ENCODE measurements at places on chromosomes 7 and 10. TPM values are rescaled to one million over a fixed set of nuclear protein-coding genes. Genes with fewer than 3 reads are reported as not detected.
A peak's percentile ranks its signal among the peaks of the same experiment; 100 is the strongest.

GRCh38 chr10:112952282-112953173, 2.5 kb downstream of the TCF7L2 start:
- peaks cover 2% of the 10 kb centered on the region for H3K27me3 ChIP-seq
- H3K4me1 ChIP-seq = no peaks in the 10 kb centered on the region
- no peak overlapping the region for H3K27ac ChIP-seq
- no peak for DNase-seq
- peak overlapping the region; percentile 68 for H3K4me3 ChIP-seq

DNA sequence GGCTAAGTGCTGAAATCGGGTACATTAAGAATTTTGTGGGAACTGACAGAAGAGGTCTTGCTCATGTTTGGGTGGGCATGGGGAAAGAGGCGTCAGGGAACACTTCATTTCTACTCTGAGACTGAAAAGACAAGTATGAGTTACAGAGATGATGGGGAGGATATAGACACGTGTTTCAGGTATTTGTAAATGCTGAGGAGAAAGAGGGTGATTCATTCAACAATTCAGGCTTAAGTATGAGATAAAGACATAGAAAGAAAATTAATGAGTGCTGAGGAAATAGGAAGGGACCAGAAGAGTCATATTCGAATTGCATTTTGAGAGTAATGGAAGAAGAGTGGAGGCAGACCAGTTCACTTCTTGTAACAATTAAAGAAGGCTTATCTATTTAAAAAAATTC, 143.6 kb downstream of the HBP1 start:
- H3K4me1 ChIP-seq = no peaks in the 10 kb centered on the region
- H3K4me3 ChIP-seq = no peak overlapping the region
- no peak overlapping the region for H3K27ac ChIP-seq
- H3K27me3 ChIP-seq = no peaks in the 10 kb centered on the region

DNA sequence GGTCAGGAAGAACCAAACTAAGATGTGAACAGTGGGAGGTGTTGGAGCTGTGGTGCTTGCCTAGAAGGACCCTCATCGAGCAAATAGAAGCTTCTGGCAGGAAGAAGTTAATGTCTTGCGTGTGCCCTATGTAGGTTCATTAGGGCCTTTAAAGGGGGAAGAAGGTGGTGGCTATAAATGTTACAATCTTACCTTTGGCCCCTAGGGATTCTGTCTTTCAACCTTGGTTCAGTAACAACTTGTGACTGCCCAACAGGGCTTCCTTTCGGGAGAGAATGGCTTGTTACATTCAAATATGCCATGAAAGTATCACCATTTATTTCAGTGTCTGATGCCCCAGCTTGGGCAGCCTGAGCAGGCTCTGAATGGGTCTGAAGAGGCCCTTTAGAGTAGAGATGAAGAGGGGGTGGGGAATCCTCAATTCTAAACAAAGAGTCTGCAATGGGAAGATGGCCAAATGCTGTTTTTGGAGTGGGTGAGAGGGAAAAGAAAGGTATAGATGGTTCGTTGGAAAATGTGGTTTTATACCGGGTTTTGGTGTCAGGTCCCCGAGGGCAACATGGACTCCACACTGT, 108.0 kb downstream of the TCF7L2 start:
- H3K36me3 ChIP-seq = no peaks in the 10 kb centered on the region
- H3K27me3 ChIP-seq = no peaks in the 10 kb centered on the region
- no peak overlapping the region for H3K4me3 ChIP-seq
- no peak for DNase-seq

DNA sequence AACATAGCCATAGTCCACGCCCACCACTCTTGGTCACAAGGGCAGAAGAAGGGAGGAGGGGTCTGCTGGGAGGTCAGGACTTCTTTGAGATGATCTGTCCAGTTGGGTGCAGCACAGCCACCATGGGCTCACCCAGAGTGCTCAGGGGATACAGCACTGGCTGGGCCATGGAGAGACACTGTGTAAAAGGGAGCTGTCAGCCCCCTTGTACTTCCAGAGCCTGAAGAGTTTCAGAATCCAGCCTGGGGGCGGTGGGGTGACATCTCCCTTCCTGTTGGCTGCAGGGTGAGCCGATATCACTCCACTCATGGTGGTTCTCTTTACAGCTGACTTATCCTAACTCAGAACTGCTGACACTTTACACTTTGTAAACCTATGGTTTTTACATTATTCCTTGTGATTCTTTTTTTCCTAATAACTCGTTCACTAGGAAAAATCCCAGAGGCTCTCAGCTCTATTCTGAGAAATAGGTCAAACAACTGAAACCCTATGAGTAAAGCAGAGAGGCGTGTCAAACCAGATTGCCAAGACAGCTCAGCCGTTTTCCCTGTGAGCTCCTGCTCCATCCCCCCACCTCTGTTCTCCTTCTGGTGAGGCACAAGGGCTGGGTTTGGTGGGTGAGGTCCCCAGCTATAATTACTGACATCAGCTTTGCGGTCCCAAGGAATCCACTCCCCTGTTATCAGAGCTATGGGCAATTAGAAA, 3.2 kb upstream of the MRPS24 start:
- peaks cover 20% of the 10 kb centered on the region for H3K36me3 ChIP-seq
- DNase-seq = no peak
- H3K27me3 ChIP-seq = no peaks in the 10 kb centered on the region
- no peak overlapping the region for H3K4me3 ChIP-seq
- H3K27ac ChIP-seq = no peak overlapping the region

- H3K27me3 ChIP-seq = no peaks in the 10 kb centered on the region
- H3K4me3 ChIP-seq = peak overlapping the region; percentile 50
- no peaks in the 10 kb centered on the region for H3K36me3 ChIP-seq
Measured at GRCh38 chr10:110355141-110355831, 50.6 kb upstream of the SMNDC1 start.

DNA sequence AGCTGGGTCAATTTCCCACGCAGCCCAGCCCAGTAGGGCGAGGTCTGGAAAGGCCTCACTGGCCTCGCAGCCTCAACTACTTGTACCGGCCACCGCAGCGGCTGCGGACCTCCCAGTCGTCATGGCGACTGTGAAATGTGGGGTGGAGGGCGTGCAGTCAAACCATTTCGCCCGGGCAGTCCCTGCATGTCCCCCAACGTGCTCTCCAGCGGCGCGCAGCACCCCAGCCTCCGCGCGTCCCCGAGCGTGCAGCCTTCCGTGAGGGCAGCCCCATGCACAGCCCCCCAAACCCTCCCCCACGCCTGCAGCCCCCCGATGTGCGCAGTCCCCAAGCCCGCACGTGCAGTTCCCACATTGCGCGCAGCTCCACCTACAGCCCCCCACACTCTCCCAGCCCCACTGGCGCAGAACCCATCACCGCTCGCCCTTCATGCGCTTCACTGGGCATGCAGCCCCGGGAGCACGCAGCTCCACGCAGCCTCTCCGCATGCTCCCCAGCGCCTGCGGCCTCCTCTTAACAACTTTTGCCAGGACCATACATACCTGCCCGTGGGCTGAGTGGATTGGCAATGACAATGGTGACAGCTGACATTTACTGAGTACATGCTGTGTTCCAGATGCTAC, 34.5 kb upstream of the SFTPD start:
- no peak overlapping the region for H3K4me3 ChIP-seq
- H3K27ac ChIP-seq = no peak overlapping the region
- no peaks in the 10 kb centered on the region for H3K36me3 ChIP-seq
- DNase-seq = no peak

GRCh38 chr10:74153123-74153522, 2.1 kb downstream of the ADK start:
- H3K4me3 ChIP-seq = peak overlapping the region; percentile 68
- peak overlapping the region; percentile 99 for H3K27ac ChIP-seq
- H3K27me3 ChIP-seq = no peaks in the 10 kb centered on the region

- no peak for DNase-seq
- H3K4me3 ChIP-seq = peak overlapping the region; percentile 44
- H3K4me1 ChIP-seq = peaks cover 22% of the 10 kb centered on the region
- peak overlapping the region; percentile 70 for H3K27ac ChIP-seq
Measured at GRCh38 chr7:137916980-137917645, 70.3 kb upstream of the DGKI start.

The UNCX gene
- not detected for total RNA-seq

DNA sequence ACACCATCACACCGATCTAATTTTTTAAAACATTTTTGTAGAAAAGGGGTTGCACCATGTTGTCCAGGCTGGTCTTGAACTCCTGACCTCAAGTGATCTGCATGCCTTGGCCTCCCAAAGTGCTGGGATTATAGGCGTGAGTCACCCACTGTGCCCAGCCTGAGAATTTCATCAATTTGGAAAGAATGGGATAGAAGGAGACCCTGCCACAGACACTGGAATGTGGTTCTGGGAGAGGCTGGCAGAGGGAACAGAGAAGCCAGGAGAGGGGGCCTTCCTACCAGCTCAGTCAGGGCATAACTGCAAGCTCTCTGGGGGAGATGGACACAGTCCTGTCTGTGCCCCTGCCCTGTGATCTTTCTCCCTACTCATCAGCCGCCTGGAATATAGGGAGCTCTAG, 42.1 kb upstream of the MKRN1 start:
- no peaks in the 10 kb centered on the region for H3K4me1 ChIP-seq
- DNase-seq = no peak
- no peak overlapping the region for H3K27ac ChIP-seq
- no peaks in the 10 kb centered on the region for H3K36me3 ChIP-seq

The ZNF853 gene
- total RNA-seq = 0.13 TPM

GRCh38 chr7:158525648-158526484, 61.8 kb downstream of the PTPRN2 start:
- no peak overlapping the region for H3K4me3 ChIP-seq
- no peaks in the 10 kb centered on the region for H3K27me3 ChIP-seq
- H3K36me3 ChIP-seq = no peaks in the 10 kb centered on the region
- DNase-seq = no peak

DNA sequence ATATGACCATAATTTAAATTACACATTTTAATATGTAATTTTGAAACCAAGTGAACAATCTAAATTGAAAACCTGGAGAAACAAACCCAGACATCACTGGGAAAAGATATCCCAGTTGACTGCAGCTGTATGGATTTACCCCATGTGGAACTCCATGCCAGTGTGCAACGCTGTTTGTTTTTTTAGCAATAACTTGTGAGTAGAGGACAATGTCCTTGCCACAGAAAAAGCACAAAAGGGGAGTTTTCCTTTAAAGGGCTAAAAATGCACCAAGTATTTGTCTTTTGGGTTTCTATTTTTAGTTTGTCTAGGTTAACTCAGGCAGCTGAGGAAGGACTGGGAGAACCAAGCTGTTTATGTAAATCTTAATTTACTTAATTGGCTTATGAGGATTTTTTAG, 15.1 kb upstream of the COL17A1 start:
- no peaks in the 10 kb centered on the region for H3K27me3 ChIP-seq
- no peaks in the 10 kb centered on the region for H3K36me3 ChIP-seq
- no peak overlapping the region for H3K27ac ChIP-seq
- H3K4me1 ChIP-seq = no peaks in the 10 kb centered on the region
- DNase-seq = no peak

- no peaks in the 10 kb centered on the region for H3K36me3 ChIP-seq
- H3K4me3 ChIP-seq = no peak overlapping the region
- no peaks in the 10 kb centered on the region for H3K4me1 ChIP-seq
- no peak overlapping the region for H3K27ac ChIP-seq
- DNase-seq = no peak
- no peaks in the 10 kb centered on the region for H3K27me3 ChIP-seq
Measured at GRCh38 chr7:130683026-130683425, 3.3 kb downstream of the TSGA13 start.

The DRGX gene
- total RNA-seq = not detected

GRCh38 chr7:98771941-98772603, 97.7 kb downstream of the TMEM130 start:
- no peaks in the 10 kb centered on the region for H3K36me3 ChIP-seq
- peak overlapping the region; percentile 67 for H3K27ac ChIP-seq
- peaks cover 20% of the 10 kb centered on the region for H3K4me1 ChIP-seq
- peak overlapping the region; percentile 17 for H3K4me3 ChIP-seq
- H3K27me3 ChIP-seq = no peaks in the 10 kb centered on the region

DNA sequence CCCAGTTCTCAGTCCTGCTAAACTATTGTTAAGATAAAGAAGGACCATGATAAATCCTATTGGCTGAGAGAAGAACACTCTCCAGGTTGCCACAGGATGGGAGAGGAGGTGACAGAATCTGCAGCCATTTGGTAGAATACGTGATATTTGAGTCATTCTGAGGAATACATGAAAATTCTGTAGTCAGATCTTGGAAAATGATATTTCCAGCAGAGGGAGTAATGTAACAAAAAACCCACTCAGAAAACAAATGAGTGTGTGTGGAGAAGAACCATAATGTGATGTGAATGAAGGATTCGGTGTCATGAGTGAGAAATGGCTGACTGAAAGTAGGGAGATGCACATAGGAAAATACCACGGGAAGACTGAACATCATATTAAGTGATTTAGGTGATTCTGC, 128.5 kb upstream of the PFKP start:
- H3K27ac ChIP-seq = no peak overlapping the region
- DNase-seq = no peak
- H3K27me3 ChIP-seq = no peaks in the 10 kb centered on the region

DNA sequence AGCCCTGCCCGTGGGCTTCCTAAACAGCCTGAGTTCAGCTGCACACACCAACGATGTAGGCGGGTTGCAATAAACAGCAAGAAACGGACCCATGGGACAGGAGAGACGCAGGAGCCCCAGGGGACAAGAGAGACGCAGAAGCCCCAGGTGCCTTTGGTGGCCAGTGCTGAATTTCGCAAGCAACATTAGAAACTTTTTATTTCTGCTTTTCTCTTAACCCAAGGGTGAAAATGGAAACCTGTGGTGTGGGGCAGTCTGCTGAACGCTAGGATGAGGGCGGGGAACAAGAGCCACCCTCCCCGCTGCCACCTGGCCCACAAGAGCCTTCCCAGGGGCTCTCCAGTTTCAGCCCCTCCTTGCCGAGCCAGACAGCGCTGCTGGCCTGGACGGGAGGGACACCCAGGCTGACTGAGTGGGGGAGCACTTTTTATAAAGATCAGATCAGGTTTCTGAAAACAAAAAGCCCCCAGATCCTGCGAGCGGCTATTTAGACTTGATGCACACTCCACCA, 20.0 kb upstream of the GPR146 start:
- H3K4me1 ChIP-seq = peaks cover 40% of the 10 kb centered on the region
- H3K36me3 ChIP-seq = peaks cover 7% of the 10 kb centered on the region
- H3K4me3 ChIP-seq = peak overlapping the region; percentile 99
- H3K27me3 ChIP-seq = no peaks in the 10 kb centered on the region
- peak; percentile 93 for DNase-seq

DNA sequence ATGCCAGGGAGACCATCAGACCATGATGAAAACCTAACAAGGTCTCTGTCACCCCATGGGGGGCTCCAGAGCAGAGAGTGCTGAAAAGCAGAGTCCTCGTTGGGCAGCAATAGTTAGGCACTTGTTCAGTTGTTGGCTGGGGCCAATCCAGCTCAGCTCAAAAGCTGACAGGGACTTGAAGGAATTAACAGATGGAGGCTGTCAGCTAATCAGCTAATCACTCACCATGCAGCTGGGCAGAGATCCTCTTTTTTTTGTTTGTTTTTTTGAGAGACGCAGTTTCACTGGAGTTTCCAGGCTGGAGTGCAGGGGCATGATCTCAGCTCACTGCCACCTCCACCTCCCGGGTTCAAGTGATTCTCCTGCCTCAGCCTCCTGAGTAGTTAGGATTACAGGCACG, 18.1 kb downstream of the CEP55 start:
- no peak overlapping the region for H3K4me3 ChIP-seq
- no peaks in the 10 kb centered on the region for H3K4me1 ChIP-seq
- peaks cover 20% of the 10 kb centered on the region for H3K36me3 ChIP-seq
- H3K27ac ChIP-seq = no peak overlapping the region
- no peaks in the 10 kb centered on the region for H3K27me3 ChIP-seq

GRCh38 chr10:86756511-86757112, at the start of gene BMPR1A:
TSS of gene BMPR1A (plus strand) at chr10:86756619. CDS start at chr10:86876019, 119,400 bp downstream.
- peak within 1 kb of the TSS; percentile 79 for H3K27ac ChIP-seq
- DNase-seq = no peak
- H3K4me1 ChIP-seq = peaks cover 19% of the 10 kb centered on the region
- H3K27me3 ChIP-seq = no peaks in the 10 kb centered on the region
- no peaks in the 10 kb centered on the region for H3K36me3 ChIP-seq

Data from GM12878 (cell line).